Spinal cord (tissue), 10 donors: ENCODE measurements at places on chromosomes 16 and 17.

- DNase-seq = no peak
Observed at GRCh38 chr17:21204935-21205334, 9.0 kb downstream of the TMEM11 start.

DNA sequence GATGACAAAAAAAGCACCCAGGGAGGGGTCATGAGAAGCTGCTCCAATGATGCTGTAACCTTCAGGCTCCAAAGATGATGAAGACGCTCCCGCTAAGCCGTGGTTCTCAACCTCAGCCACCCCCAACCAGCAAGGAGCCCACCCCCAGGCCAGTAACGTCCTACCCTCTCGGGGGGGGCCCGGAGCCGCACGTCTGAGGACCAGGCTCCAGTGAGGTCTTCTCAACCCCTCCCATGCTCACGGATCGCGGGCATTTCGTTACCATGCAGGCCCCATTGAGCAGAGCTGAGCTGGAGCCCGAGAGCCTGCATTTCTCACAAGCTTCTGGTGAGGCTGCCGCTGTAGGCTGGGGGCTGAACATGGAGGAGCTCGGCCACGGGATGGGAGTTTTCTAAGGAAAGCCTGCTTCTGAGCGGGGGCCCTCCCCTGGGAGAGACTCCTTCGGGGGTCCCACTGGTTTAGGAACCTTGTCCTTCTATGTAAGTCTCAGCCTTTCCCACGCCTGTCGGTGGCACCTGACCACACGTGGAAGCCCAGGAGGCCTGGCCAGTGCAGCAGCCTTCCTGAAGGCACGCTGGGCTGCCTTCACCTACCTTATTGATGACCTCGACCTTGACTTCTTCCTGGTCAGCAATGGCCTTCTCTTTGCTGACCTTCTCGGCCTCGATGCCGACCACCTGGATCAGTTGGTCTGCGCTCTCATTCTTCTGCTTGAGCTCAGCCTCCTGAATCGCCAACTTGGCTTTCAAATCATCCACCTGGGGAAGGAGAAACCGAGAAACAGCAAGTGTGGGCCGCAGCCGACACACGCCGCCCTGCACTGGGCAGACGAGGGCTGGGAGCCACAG, 82.7 kb downstream of the PGS1 start:
- no peak for DNase-seq

- DNase-seq = no peak
Observed at GRCh38 chr17:4159761-4160160, 16.8 kb downstream of the CYB5D2 start.

DNA sequence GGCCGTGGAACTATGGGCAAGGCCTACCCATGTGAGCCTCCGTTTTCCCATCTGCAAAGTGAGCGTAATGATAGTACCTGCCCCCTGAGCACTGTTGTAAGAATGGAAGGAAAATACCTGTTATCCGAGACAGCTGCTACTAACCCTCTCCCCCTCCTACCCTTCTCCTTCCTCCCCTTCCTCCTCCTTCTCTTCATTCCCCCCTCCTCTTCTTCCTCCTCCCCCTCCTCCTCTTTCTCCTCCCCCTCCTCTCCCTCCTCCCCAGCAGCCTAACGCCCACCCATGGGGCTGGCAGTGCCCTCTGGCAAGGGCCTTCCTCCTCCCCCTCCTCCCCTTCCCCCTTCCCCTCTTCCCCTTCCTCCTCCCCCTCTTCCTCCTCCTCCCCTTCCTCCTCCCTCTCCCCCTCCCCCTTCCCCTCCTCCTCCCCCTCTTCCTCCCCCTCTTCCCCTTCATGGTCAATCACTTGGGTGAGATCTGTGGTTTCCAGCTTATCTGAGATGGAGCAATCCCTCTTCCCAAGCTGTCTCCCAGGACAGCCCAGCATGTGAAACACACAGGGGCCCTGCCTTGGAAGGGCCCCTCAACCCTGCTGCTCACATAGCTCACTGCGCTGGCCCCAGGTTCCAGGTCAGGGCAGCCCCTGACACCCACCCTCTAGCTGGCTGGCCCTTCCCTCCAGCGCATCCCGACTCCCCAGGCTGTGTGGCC, 6.4 kb downstream of the ZFPM1 start:
- no peak for DNase-seq

GRCh38 chr16:79050063-79050462, 550.5 kb downstream of the MAF start:
- DNase-seq = no peak

DNA sequence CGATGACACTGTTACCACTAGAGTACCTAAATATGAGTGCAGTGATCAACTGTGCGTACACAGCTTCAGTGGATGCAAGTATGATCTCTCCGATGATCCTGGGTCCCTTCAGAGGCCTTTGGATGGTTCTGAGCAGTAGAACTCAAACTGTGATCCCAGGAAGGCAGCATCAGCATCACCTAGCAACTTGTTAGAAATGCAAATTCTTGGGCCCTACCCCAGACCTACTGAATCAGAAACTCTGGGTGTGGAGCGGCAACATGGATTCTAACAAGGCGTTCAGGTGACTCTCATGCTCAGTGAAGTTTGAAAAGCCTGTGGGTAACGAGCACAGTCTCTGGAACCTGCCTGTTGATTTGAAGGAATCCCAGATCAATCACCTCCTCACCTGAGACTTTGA, 25.4 kb downstream of the TOX3 start:
- DNase-seq = no peak

GRCh38 chr17:59751955-59752413, 44.5 kb downstream of the VMP1 start:
- DNase-seq = no peak
